ENCODE measurements at places on chromosomes 16 and 17.
A peak's percentile ranks its signal among the peaks of the same experiment; 100 is the strongest.

DNA sequence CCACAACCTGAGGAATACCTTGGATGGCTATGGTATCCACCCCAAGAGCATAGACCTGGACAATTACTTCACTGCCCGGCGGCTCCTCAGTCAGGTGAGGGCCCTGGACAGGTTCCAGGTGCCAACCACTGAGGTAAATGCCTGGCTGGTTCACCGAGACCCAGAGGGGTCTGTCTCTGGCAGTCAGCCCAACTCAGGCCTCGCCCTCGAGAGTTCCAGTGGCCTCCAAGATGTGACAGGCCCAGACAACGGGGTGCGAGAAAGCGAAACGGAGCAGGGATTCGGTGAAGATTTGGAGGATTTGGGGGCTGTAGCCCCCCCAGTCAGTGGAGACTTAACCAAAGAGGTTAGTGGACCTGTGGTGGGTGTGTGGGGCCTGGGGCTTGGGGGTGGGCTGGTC is 3.1 kb downstream of the NFE2L1 start:
- no peak for DNase-seq
- peaks cover 27% of the 10 kb centered on the region for H3K4me1 ChIP-seq
- peaks cover 39% of the 10 kb centered on the region for H3K36me3 ChIP-seq
- no peak overlapping the region for H3K4me3 ChIP-seq
- peak overlapping the region; percentile 15 for H3K27ac ChIP-seq
- no peaks in the 10 kb centered on the region for H3K27me3 ChIP-seq

DNA sequence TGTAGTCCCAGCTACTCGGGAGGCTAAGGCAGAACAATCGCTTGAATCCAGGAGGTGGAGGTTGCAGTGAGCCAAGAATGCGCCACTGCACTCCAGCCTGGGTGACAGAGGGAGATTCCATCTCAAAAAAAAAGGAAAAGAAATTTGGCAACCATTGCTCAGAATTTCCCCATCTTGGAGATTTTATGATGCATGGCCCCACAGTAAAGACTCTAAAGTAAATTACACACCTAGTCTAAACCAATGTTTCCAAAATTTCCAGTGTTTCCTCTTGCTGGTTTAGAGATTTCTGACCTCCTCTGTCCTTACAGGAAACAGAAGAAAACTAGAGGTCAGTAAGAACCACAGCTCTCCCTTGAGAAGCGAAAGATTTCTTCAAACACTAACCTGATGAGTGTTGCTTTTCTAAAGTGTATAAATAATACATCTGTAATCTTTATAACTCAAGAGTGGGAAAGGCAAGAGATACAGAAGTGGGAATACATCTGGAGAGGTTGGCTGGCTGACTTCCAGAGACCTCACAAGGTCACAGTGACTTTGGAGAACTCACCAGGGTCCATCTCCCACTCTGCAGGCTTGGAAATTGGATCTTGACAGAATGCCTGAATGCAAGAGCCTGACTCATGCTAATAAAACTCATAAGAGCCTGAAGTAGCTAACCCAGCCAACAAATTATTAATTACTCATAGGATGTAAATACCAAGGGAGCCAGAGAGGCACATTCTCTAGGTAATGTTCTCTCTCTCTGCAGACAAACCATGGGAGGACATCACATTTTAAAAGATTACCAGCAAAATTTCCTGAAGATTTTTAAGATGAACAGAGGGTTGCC is 8.8 kb downstream of the ADAT1 start:
- H3K4me1 ChIP-seq: no peaks in the 10 kb centered on the region
- no peak overlapping the region for H3K4me3 ChIP-seq

- H3K4me3 ChIP-seq: no peak overlapping the region
- no peaks in the 10 kb centered on the region for H3K4me1 ChIP-seq
- H3K27ac ChIP-seq: no peak overlapping the region
- peaks cover 2% of the 10 kb centered on the region for H3K36me3 ChIP-seq
Observed at GRCh38 chr16:23107117-23107516, 42.1 kb downstream of the USP31 start.

DNA sequence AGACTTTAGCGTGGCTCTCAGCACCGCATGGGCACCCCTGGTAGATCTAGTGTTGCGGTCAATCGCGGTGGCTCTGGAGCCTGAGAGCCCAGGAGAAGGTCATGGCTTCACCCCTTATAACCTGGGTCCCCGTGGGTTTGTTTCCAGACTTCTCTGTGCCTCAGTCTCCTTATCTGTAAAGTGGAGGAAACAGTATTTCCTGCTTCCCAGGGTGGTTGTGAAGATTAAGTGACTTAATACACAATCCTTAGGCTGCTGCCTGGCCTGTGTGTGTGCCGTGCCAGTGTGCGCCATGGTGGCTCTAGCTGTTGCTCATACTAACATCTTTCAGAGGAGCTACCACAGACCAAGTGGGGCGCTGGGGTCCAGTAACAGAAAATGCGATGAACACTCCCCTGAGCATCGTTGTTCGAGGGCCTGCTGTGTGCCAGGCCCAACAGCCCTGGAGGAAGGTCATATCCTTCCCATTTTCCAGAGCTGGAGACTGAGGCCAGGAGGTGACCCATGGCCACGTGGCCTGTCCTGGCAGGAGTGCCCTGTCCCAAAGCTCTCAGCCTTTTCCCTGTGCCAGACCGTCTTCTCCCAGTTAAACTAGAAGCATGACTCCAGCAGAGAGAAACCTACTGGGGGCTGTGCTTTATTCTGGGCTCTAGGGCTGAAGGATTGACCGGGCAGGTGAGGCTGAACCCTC is 70.1 kb downstream of the CMIP start:
- H3K4me1 ChIP-seq: peaks cover 42% of the 10 kb centered on the region
- DNase-seq: no peak
- no peaks in the 10 kb centered on the region for H3K27me3 ChIP-seq
- no peak overlapping the region for H3K4me3 ChIP-seq
- peak overlapping the region; percentile 7 for H3K27ac ChIP-seq

GRCh38 chr17:50903604-50904517 is 37.7 kb upstream of the TOB1 start:
- peaks cover 16% of the 10 kb centered on the region for H3K4me1 ChIP-seq
- H3K4me3 ChIP-seq: no peak overlapping the region
- DNase-seq: no peak

- no peaks in the 10 kb centered on the region for H3K27me3 ChIP-seq
- DNase-seq: no peak
- H3K27ac ChIP-seq: peak overlapping the region; percentile 40
- peaks cover 73% of the 10 kb centered on the region for H3K4me1 ChIP-seq
Observed at GRCh38 chr17:78368348-78368747, 8.5 kb upstream of the SOCS3 start.

- H3K4me3 ChIP-seq: no peak overlapping the region
- H3K27me3 ChIP-seq: no peaks in the 10 kb centered on the region
- H3K4me1 ChIP-seq: no peaks in the 10 kb centered on the region
- DNase-seq: no peak
- H3K27ac ChIP-seq: no peak overlapping the region
- H3K36me3 ChIP-seq: no peaks in the 10 kb centered on the region
Observed at GRCh38 chr16:11219178-11219577, 36.8 kb downstream of the SOCS1 start.

DNA sequence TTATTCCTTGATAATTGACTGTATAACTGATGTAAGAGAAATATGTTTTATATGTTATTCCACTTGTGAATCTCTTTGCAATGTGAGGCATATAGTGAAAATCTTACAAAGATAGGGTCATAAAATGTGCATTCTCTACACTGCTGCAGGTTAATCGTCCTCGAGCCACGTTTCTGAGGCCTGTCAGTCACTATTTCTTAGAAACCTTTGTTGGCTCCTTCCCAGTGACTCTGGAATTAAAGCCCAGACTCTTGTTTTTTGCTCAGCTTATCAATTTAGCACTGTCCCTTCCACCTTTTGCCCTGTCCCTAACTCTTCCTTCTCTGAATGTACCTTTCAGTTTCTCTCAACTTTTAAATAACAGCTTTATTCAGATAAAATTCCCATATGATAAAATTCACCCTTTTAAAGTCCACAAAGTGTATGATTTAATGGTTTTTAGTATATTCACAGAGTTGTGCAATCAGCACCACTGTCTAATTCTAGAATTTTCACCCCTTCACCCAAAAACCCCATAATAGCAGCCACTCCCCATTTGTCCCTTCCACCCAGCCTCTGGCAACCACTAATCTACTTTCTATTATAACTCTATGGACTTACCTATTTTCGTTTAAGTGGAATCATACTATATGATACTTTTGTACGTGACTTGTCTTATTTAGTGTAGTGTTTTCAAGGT is 8.6 kb downstream of the TNRC6A start:
- no peak overlapping the region for H3K27ac ChIP-seq
- no peak overlapping the region for H3K4me3 ChIP-seq
- H3K27me3 ChIP-seq: no peaks in the 10 kb centered on the region
- no peak for DNase-seq

DNA sequence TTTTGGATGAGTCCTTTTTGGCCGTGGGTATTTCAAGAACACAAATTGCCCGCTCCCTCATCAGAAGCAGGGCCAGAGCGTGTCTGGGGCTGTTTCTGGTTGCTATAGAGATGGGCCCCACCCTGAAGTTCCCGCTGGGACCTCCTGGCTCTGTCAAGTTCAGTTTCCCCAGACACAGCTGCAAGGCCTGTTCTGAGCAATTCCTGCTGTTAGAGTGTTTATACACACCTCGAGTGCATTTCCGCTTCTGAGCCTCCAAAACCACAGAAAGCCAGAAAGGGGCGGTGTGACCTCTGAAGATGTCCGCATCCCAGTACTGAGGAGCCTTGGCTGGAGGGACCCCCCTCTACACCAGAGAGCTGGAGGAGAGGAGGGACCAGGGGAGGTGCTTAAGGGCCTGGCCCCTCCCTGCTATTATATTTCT is 9.3 kb upstream of the WBP2 start:
- no peak overlapping the region for H3K27ac ChIP-seq
- no peaks in the 10 kb centered on the region for H3K4me1 ChIP-seq
- no peaks in the 10 kb centered on the region for H3K36me3 ChIP-seq
- H3K4me3 ChIP-seq: no peak overlapping the region
- no peaks in the 10 kb centered on the region for H3K27me3 ChIP-seq

GRCh38 chr17:61394630-61395408 is 4.8 kb upstream of the TBX2 start:
- no peak overlapping the region for H3K27ac ChIP-seq
- H3K36me3 ChIP-seq: no peaks in the 10 kb centered on the region
- peaks cover 22% of the 10 kb centered on the region for H3K4me1 ChIP-seq
- H3K27me3 ChIP-seq: peaks cover 44% of the 10 kb centered on the region

GRCh38 chr17:30922235-30923030 is 688 bp downstream of the ADAP2 start:
- H3K4me3 ChIP-seq: no peak overlapping the region
- H3K27me3 ChIP-seq: peaks cover 25% of the 10 kb centered on the region
- peak; percentile 17 for DNase-seq
- H3K36me3 ChIP-seq: no peaks in the 10 kb centered on the region

DNA sequence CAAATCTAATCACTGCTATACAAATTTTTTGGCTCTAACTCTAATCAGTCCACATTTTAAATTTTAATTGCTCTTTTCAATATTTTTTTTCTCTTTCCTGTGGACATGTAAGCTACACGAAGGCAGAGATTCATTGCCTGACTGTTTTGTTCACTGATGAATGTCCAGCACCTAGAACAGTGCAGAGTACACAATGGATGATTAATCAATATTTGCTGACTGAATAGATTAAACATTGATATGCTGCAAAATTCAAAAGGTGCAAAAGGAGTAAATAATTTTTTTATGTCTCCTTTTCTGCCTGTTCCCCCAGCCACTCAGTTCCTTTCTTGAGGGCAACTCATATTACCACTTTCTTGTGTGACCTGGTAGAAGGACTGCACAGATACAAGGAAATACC is 32.8 kb downstream of the SCNN1B start:
- H3K27me3 ChIP-seq: no peaks in the 10 kb centered on the region
- no peak overlapping the region for H3K27ac ChIP-seq
- H3K4me3 ChIP-seq: no peak overlapping the region
- H3K36me3 ChIP-seq: no peaks in the 10 kb centered on the region
- H3K4me1 ChIP-seq: no peaks in the 10 kb centered on the region
- DNase-seq: no peak

DNA sequence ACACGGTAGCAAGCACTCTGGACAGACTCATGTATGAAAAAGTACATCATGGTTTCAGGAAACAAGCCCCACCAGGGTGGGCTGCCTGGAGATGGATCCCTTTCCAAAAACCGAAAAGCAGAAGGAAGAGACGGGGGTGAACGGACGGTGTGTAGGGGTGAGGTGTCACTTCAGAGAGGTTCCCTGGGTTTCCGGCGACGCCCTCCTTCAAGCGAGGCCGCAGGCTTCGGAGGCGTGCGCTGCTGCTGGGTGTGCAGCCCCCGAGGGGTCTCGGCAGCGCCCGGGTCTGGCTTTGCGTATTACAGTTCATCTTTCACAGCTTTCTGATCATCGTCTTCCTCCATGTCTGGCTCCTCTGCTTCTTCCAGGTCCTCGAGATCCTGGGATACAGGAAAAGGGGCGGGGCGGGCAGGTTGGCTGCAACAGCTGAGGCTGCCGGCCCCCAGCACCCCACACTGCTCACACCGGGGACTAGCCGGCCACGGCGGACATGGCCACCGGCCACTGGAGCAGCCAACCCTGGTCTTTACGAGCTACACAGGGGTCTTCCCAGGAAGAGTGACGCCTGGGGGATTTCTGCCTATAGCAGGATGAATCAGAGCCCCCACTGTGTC is 9.0 kb upstream of the PPP1R27 start:
- no peak for DNase-seq
- H3K27ac ChIP-seq: no peak overlapping the region
- peaks cover 64% of the 10 kb centered on the region for H3K36me3 ChIP-seq
- no peaks in the 10 kb centered on the region for H3K27me3 ChIP-seq
- no peak overlapping the region for H3K4me3 ChIP-seq

DNA sequence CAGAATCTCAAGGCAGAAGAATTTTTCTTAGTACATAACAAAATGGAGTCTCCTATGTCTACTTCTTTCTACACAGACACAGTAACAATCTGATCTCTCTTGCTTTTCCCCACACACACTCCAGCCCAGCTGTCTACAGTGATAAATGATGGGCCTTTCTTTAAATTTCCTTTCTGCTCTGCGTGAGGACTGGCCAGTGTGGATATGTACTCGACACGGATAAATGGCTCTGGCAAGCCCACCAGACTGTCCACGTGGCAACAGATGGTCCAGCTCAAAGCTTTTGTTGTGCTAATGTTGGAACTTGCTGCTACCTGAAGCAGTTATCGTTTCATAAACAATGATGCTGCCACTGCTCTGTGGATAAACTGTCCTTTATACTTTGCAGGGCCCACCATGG is 410.7 kb downstream of the TMEM114 start:
- no peak for DNase-seq
- no peaks in the 10 kb centered on the region for H3K4me1 ChIP-seq
- no peaks in the 10 kb centered on the region for H3K36me3 ChIP-seq
- H3K27me3 ChIP-seq: no peaks in the 10 kb centered on the region
- no peak overlapping the region for H3K27ac ChIP-seq

DNA sequence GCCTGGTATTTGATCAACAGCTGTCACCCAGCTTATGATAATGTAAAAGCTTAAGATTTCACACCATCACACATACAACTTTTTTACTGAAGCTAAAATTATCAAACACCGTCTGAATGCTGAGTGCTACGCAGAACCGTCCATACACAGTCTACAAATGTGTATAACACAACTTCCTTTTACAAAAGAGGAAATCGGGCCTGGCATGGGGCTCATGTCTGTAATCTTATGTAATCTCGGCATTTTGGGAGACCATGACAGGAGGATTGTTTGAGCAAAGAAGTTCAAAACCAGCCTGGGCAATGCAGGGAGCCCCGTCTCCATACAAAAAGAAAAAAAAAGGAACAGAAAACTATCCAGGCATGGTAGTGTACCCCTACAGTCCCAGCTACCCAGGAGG is 19.6 kb upstream of the QRICH2 start:
- no peak for DNase-seq
- no peaks in the 10 kb centered on the region for H3K4me1 ChIP-seq
- no peak overlapping the region for H3K27ac ChIP-seq
- H3K27me3 ChIP-seq: no peaks in the 10 kb centered on the region
- peaks cover 24% of the 10 kb centered on the region for H3K36me3 ChIP-seq

All from trophoblast cell (in vitro differentiated cells and primary cell).